Activated naive CD4-positive, alpha-beta T cell (primary cell): ENCODE measurements at places on chromosomes 1 and 21.

DNA sequence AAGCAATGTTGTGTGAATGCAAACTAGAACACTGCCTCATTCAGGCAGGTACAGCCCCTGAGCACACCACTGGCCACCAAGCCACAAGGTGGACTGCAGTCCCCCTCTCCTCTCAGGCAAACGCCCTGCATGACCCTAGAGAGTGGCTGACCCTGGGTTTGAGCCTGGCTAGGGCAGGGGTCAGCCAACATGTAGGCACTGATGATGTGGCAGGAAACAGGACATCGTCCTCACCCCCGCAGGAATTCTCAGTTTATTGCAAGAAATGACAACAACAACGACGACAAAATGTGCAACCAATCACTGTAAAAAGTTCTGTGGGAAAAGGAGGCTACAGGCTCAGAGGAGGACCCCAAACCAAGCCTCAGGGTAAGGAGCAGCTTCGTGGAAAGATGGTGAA is 81.3 kb downstream of the OMA1 start:
- DNase-seq, result no peak

GRCh38 chr1:174466607-174467006 is 18.8 kb downstream of the GPR52 start:
- DNase-seq, result no peak

DNA sequence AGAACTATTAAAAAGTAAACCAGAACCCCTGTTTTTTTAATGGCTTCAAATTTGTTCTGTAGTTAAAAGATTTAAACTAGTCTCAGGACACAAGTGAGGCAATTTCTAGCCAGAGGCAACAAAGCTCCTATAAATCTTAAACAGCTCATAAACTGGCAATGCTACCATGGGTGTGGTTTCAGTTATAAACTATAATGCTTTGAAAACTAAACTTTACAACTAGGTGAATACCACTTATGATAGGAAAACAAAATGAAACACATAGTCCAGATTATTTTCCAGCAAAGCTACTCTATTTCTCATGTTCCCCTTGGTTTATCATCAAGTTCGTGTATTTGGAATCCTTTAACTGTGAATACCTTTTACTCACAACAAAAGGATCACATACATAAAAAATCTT is 282.5 kb downstream of the VAV3 start:
- DNase-seq, result no peak

DNA sequence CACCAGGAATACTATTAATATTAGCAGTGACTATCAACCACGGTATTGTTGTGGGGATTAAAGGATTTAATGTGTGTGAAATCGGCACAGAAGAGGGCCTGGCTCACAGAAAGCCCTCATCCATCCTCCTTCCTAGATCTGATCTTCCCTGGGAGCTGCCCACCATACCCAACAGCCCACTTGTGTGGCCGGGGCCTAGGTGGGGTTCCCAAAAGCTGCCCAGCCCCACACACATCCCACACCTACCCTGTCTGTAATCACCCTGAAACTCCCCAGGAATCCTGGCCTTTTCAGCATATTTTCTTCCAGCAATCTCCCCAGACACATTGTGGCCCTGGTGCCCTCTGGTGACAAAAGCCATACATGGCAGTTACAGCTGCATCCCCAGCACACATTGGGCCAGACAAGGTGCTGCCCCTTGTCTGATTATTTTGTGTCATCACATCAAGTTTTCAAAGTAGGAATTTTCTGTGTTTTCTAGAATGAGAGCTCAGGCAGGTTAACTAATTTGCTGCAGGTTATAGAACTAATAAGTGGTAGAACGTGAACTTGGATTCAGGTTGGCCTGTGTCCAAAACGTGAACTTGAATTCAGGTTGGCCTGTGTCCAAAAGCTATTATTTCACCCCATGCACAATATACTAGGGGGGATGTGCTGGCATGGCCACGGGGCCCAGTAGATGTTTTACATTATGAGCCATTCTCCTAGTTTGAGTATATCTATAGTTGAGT is 5.3 kb upstream of the SLC6A9 start:
- DNase-seq, result peak; percentile 25

- DNase-seq, result no peak
Observed at GRCh38 chr1:21507511-21508270, 1.5 kb upstream of the ALPL start.

GRCh38 chr1:42168391-42168670 is 3.8 kb upstream of the GUCA2A start:
- DNase-seq, result no peak

DNA sequence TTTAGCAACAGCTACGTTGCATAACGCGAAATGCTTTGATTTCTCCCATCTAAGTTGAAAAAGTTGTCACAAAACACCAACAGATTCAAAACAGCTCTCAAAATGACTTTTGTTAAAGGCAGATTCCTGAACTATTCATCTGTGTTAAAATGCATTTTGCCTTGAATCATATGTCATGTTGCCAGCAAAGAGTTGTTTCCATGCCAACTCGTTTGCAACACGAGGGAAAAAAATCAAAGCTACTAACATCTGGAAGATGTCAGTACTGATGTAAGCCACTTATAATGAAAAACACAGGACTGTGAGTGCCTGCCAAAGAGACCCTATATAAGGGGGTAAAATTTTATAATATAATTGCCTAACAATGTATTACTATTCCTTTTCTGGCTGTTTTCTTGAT is 182.7 kb upstream of the PTBP2 start:
- no peak for DNase-seq

DNA sequence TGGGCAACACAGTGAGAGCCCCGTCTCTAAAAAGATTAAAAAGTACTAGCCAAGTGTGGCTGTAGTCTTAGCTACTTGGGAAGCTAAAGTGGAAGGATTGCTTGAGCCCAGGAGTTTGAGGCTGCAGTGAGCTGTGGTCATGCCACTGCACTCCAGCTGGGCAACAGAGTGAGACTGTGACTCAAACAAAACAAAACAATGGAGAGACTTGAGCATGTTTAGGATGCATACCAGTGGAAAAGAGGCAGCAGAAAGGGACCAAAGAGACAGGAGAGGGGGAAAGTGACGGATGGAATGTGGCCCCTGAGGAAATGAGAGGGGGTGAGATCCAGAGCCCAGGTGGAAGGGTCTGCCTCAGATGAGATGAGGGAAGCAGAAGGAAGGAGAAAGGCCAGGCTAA is 358.9 kb downstream of the RPS6KC1 start:
- DNase-seq, result no peak

DNA sequence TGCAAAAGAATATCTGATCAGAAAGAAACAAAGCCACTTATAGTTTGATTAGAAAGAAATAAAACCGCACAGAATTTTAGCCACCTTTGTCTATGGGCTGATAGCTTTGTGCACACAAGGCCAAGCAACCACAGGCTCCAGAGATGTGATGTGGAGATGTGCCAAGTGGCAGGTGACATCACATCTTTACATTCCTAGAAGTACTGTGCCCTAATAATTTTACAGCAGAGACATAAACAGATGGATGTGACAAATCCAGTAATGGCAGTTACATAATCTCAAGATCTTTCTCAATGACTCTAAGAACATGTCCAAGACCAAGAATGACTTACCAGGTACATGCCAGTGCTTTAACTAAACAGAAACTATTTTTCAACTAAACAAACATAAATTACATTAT is 159.5 kb downstream of the LTN1 start:
- DNase-seq, result no peak
